Fibroblast of skin of left quadriceps (primary cell): ENCODE measurements at places on chromosomes 6 and 20.

DNA sequence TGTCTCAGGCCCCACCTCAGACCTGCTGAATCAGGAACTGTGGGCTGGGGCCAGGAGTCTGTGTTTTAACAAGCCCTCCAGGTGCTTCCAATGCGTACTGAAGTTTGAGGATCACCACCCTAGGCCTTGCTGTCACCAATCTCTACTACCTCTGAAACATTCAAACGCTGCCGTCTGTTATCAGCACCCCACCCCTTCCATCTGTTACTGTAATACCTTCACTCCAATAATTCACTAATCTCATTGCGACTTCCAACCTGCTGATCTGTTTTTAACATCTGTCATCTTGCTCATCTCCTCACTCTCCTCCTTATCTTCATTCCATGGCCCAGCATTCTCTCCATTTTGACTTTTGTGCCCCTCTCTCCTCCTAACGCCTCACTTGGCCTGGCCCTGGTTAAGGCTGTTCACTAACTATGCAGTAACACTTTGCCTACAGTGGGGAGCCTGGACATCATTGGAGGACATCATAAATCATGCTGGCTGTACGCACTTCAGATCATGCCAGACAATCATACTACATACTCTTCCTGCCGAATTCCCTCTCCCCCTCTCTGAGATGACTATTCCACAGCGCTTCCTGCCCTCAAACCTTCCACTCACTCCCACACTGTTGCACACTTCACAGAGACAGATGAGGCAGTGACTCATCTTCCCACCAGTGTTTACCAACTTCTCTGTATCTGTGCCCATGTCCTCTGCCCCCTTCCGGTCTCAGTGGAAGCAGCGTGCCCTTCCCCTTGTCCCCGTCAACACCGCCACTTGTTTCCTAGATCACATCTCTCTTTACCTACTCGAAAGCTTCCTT, 3.0 kb upstream of the GUCA1B start:
- no peak for DNase-seq

- peak; percentile 23 for DNase-seq
Observed at GRCh38 chr6:126107475-126108166, 121.3 kb downstream of the TRMT11 start.

GRCh38 chr6:158825038-158825950, 6.1 kb upstream of the EZR start:
- DNase-seq = no peak

DNA sequence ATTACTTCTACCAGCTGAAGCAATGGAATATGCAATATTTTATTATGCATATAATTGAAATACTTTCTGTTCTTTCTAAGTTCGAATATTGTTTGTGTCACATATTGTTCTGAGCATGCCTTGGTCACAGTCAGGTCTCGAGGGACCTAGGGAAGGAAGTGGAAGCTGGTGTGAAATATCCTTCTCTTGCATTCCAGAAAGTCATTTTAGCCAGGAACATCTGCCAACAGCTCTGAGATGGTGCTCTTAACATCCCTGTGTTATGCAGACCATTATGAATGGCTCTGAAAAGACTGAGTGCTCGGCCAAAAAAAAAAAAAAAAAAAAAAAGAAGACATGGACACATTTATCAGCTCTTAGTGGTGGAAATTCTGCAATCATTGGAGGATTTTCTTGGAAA, 132.7 kb upstream of the JAG1 start:
- DNase-seq = no peak

DNA sequence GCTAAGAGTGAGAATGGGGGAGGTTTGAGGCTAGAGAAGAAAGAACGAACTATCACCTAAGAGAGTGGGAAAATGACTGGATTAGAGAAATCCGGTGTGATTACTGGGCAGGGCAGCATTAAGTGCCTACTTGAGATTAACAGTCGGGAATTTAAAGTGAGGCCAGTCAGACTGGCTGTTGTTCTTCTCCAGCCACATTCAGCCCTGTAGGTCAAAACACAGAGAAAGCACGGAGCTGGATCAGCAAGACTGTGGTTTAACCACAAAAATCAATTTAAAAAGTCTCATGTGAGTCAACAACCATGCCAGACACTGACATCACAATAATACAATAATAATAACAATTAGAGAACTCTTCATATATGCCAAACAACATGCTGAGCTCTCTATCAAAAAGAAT, 301.9 kb upstream of the SGK1 start:
- no peak for DNase-seq
